ENCODE measurements at places on chromosomes 6 and 20. TPM values are rescaled to one million over a fixed set of nuclear protein-coding genes. Genes with fewer than 3 reads are reported as not detected.
A peak's percentile ranks its signal among the peaks of the same experiment; 100 is the strongest.

- no peaks in the 10 kb centered on the region for H3K27me3 ChIP-seq
- H3K4me1 ChIP-seq = no peaks in the 10 kb centered on the region
- H3K27ac ChIP-seq = no peak overlapping the region
- no peaks in the 10 kb centered on the region for H3K36me3 ChIP-seq
- no peak for DNase-seq
Measured at GRCh38 chr6:110946498-110946897, 12.0 kb upstream of the GTF3C6 start.

DNA sequence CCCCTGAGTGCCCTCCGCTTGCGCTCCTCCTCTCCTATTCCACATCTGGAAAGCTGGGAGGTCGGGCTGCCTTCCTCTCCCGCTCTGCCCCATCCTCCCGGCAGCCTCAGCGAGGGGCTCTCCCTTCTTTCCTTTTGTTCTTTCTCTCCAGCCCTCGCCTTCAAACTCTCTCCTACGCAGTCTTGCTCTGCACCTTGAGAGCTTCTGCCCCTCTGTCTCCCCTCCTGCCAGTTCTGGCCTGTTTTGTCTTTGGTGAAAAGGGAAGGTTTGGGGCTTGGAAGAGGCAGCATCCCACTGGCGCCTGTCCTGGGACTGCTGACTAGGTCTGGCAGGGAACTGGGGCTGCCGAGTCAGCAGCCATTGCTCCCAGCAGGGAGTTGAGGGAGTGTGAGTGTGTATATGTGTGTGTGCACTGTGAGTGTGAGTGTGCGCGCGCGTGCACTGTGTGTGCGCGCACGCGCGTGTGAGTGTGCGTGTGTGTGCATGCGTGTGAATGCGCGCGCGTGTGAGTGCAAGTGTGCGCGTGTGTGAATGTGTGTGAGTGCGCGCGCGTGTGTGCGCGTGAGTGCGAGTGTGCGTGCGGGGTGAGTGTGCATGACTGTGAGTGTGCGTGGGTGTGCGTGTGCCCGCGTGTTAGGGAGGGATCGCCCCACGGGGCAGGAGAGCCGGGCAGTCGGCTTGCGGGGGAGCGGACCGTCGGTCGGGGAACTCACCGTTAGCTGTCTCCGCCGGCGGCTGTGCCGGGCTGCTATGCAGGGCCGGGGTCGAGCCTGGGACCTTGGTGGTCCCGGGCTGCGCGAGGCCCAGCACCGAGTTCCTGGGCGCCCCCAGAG is 523 bp downstream of the CPXM1 start:
- no peak overlapping the region for H3K27ac ChIP-seq
- DNase-seq = no peak
- H3K4me1 ChIP-seq = no peaks in the 10 kb centered on the region
- no peaks in the 10 kb centered on the region for H3K27me3 ChIP-seq
- H3K4me3 ChIP-seq = peak overlapping the region; percentile 70
- H3K36me3 ChIP-seq = no peaks in the 10 kb centered on the region

The NMBR gene
- not detected for total RNA-seq

DNA sequence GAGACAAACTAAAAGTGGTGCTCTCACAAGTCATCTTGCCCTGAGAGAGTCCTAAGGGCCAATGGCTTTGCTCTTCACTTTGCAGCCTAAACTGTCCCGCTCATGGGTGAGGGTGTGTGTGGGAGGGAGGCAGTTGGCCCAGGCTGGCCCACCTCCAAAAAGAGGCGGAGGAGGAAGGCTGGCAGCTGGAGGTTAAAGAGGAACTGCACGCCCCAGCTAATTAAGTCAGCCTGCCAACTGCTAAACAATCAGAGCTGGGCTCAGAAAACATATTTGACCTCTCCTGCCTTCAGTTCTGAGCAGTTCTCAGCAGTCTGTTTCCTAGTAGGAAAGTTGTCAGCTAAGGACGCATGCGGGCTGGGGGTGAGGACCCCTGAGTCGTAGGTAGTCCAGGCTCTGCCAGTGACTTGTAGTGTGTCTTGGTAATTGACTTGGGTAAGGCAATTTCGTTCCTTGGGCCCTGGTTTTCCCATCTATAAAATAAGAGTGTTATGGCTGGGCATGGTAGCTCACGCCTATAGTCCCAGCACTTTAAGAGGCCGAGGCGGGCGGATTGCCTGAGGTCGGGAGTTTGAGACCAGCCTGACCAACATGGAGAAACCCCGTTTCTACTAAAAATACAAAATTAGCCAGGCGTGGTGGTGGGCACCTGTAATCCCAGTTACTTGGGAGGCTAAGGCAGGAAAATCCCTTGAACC is 17.0 kb downstream of the GSS start:
- peaks cover 8% of the 10 kb centered on the region for H3K4me1 ChIP-seq
- DNase-seq = no peak
- H3K27ac ChIP-seq = peak overlapping the region; percentile 76
- H3K27me3 ChIP-seq = no peaks in the 10 kb centered on the region

DNA sequence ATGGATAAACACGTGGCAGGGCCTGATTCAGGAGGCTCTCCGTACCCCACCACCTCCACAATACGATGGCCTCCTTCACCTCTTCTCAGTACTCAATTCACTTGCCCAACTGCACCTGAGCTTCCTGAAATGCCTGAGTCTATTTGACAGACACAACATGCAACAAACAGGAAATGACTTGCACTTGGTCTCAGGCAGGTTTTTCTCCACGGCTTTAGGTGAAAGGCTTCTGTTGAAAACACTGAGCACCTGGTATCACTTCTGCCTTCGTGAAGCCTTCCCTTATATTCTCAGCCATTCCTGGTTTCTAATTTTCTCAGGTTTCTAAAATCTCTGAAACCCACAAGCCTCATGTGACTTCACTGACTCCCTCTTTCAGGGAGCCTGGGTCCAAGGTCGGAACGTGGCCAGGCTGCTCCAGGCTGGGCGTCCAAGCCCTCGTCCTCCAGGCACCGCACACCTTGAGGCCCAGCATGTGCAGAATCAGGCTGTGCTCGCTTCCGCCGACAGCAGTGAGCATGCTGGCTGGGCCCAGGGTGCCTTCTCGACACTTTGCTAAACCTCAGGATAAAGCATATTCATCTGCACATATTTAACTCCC is 34.7 kb downstream of the TAF4 start:
- DNase-seq = no peak
- H3K27me3 ChIP-seq = no peaks in the 10 kb centered on the region
- no peak overlapping the region for H3K4me3 ChIP-seq
- no peaks in the 10 kb centered on the region for H3K4me1 ChIP-seq
- no peaks in the 10 kb centered on the region for H3K36me3 ChIP-seq

- no peaks in the 10 kb centered on the region for H3K4me1 ChIP-seq
- no peak overlapping the region for H3K4me3 ChIP-seq
- no peak overlapping the region for H3K27ac ChIP-seq
- no peaks in the 10 kb centered on the region for H3K36me3 ChIP-seq
- no peak for DNase-seq
- H3K27me3 ChIP-seq = no peaks in the 10 kb centered on the region
Measured at GRCh38 chr6:16438718-16439591, 200.6 kb downstream of the GMPR start.

The L3MBTL3 gene
- 16.7 TPM for total RNA-seq
